ENCODE measurements at places on chromosomes 5 and 9. TPM values are rescaled to one million over a fixed set of nuclear protein-coding genes. Genes with fewer than 3 reads are reported as not detected.

DNA sequence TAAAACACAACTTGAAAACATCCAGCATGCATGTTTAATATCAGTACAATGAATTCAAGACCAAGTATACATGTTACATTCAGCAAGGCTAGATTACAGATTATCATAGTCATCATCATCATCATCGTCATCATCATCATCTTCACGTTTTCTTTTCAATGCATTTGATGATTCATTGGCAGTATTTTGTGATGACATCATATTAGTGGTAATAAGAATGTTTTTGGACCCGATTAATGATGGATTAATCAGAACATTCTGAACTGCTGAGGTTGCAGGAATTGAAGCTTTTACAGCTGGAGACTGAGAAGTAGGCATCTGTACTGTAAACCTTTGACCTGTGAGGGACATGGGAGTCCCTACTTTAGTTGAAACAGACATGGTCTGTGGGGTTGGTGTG lies 4.5 kb downstream of the AK6 start:
- no peak for DNase-seq

DNA sequence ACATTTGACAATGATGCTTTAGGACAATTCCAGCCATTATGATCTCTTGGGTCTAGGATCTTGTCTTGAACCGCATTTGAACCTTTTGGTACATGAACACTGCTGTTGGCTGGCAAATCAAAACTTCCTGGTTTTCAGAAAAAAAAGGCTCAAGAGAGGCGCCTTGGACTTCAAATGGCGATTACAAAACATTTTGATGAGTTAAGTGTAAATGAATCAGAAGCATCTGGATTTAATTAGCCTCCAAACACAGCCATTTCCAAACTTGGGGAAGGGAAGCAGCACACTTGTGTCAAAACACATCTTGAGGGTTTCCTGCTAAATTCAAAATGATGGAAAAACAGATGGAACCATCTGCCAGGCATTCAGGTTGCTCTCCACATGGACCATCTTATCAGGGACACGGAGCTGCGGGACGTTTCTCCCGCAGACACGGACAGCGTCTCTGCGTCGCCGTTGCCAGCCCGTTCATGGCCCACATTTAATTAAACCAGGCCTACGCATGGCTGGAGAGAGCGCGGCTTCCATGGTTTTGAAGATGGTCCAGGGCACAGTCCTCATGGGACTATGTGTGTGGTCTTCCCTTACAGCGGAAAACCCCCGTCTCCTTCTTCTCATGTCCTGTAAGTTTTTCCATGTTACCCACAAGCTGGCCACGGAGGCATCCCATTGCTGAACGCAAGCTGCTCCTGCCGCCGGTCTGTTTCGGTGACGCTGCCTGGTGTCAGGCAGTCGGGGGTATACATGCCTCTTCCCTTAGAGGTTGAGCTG lies 55.8 kb upstream of the PTCH1 start:
- no peak for DNase-seq

Gene GPR151
- total RNA-seq = not detected

Gene ANKRD20A1
- total RNA-seq = 0.62 TPM

DNA sequence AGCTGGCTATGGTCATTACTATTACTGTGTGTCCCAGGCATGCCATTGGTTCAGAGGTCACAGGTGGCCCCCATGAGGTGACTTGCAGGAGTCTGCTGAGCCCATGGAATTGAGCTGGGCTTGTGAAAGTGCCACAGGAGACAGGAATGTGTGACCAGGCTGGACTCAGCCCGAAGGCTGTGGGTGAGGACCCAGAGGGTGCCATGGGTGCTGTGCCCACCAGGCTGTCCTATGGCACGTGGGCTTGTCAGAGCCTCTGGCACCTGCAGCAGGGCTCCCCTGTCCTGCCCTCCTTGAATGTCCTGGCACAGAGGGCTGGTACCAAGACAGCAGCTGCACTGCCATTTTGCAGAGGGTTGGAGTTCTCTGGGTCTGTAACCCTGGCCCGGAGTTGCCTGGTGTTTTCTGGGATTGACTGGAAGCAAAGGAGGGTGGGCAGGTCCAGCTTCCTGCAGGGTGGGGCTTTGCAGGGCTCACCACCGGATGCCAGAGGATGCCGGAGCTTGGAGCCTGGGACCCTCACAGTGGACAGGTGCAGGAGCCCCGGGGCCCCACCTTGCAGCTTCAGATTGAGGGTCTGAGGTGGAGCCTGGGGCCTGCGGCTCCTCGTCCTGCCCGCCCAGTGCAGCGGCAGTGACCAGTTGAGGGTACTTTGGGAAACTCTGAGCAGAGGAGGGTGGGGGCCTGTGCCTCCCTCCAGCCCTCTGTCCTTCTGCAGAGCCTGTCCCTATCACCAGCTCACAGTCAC lies 14.2 kb downstream of the COL5A1 start:
- no peak for DNase-seq

Gene DELE1
- 50.6 TPM for total RNA-seq

Gene ABLIM3
- not detected for total RNA-seq

Gene PDZD2
- total RNA-seq = 0.05 TPM

- DNase-seq = no peak
Observed at GRCh38 chr9:129567842-129568559, 52.9 kb downstream of the C9orf50 start.

- DNase-seq = no peak
Observed at GRCh38 chr5:126917918-126918614, 112.3 kb downstream of the MARCHF3 start.

Gene UGT3A1
- total RNA-seq = not detected

Gene ADRB2
- total RNA-seq = 0.32 TPM

DNA sequence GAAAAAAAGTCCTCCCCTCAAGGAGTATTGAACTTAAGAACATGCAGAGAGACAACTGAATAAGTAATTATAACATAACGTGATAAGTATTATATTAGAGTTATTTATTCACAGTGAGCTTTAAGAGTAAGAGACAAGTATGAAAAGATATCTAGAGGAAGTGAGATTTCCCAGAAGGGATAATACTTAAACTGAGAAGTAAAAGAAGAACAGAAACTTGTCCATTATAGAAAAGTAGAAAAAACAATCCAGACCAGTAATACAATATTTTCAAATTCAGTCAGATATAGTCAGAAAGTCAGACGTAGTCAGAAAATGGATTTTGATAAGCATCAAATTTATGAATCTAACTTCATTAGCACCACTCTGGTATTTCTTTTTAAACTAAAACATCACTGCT lies 613.0 kb upstream of the CCNG1 start:
- DNase-seq = no peak

GRCh38 chr5:168314735-168315411 lies 23.4 kb downstream of the WWC1 start:
- no peak for DNase-seq

DNA sequence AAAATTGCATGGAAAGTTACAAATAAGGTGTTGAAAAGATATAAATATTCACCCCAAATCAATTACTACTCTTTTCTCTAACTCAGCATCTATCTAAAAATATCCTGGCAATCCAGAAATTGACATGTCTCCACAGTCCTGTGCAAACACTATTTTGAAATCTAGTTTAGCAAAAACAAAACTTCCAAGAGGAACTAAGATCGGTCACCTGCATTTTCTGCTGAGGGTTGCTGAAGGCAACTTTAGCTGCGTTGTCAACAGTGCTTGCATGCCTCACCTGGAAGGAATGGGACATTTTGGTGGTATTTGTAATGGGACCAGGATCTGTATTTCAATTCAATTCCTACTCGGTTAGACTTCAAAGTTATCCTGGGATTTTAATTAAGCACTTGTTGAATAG lies 398.3 kb downstream of the NTRK2 start:
- DNase-seq = no peak

DNA sequence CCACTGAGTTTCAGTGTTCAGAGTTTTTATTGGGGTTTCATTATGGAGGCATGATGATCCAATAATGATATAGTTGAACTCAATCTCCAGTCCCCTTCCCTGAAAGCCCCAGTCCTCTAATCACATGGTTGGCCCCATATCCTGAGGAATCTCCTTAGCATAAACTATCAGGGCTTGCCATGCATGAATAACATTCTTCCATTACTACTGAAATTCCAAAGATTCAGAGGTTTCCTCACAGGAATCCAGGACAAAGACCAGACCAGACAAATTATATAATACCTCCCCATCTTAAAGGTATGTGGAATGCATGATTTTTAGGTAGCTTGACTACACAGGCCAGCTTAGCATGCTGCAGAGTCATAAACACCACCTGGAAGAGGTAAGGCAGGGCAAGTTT lies 15.5 kb upstream of the LRRTM2 start:
- DNase-seq = no peak

Gene COL23A1
- not detected for total RNA-seq

- no peak for DNase-seq
Observed at GRCh38 chr9:15936306-15936921, 383.6 kb downstream of the CCDC171 start.

DNA sequence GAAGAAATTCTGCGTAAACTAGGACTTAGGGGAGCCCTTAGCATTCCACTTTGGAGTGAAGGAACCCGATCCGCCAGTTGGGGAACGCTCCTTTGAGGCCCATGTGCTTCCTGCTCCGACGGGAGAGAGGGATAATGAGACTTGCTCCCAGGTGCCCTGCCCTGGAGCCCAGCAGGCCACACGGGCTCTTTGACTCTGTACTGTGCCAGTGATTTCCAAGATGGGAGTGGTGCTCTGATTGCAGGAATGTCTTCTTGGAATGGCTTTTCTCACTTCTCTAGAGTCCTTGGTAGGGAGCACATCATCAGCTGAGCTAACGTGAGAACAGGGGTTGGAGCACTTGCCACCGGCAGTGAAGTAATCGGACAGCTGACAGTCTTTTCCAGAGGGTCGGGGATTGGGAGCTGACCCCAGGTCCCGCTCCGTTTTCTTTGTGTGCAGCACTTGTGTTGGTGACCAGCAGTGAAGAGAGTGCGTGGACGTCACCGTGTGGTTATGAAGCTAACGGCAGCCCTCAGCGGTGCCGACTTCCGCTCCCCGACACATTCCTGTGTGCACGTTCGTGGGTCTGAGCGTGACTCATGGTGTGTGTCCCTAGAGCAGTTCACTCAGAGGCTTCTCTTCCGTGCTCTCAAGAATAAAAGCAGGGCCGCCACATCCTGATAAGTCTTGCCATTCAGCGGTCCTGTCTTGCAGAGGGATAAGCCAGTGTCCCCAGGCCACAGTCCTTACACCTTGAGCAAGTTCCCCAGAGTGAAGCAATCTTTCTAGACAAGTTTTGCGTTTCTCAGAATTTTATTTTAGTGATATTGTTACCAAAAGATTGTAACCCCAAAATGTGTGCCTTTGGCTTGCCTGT lies 25.6 kb downstream of the ABL1 start:
- no peak for DNase-seq

DNA sequence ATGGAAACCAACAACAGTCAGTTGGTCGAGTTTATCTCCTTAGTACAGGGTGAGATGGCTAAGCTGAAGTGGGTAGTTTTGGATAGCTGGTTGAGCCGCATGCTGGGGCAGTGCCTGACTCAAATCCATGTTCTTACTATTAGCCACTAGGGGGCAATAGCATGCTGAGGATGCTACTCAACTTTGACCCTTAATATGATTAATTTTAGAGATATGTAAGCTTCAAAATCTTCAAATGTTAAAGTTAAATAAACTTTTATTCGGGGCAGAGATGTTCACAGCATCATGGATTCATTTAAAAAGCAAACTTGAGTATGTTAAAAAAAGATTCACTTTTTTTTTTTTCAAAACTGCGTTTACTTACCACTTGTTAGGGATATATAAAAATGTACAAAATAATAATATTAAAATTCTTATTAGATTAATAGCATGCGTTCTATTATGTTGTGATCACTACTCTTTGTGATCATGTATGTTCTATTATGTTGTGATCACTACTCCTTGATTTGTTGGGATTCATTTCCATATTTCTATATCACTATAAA lies 57.0 kb downstream of the C9orf153 start:
- DNase-seq = peak; percentile 23

DNA sequence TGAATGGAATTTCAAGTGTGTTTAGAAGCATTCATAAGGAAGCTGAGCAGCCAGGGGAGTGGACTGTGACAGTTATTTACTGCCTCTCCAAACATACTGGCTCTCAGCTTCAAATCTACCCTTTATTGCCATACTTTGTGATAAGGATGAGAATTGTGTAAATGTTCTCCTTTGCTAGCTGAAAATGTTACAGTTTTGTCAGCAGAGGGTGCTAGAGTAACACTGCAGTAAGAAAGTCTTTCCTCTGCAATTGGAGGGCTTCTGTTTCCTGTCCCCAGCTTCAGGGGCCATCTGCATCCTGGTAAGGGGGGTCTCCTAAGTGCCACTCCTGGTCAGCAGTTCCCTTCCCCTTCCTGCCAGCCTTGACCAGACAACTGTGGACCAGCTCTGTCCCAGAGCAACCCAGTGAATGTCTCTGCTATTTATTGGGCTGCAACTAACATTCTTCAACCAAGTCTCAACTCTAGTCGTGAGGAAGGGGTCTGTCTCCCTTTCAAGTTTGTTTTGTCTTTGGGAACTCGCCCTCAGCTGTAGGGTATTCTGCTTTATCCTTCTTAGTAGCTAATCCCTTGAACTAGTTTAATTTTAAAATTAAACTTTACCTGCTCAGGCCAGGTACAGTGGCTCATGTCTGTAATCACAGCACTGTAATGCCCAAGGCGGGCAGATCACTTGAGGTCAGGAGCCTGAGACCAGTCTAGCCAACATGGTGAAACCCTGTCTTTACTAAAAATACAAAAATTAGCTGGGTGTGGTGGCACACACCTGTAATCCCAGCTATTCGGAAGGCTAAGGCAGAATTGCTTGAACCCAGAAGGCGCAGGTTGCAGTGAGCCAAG lies 45.3 kb downstream of the RAPGEF6 start:
- no peak for DNase-seq

DNA sequence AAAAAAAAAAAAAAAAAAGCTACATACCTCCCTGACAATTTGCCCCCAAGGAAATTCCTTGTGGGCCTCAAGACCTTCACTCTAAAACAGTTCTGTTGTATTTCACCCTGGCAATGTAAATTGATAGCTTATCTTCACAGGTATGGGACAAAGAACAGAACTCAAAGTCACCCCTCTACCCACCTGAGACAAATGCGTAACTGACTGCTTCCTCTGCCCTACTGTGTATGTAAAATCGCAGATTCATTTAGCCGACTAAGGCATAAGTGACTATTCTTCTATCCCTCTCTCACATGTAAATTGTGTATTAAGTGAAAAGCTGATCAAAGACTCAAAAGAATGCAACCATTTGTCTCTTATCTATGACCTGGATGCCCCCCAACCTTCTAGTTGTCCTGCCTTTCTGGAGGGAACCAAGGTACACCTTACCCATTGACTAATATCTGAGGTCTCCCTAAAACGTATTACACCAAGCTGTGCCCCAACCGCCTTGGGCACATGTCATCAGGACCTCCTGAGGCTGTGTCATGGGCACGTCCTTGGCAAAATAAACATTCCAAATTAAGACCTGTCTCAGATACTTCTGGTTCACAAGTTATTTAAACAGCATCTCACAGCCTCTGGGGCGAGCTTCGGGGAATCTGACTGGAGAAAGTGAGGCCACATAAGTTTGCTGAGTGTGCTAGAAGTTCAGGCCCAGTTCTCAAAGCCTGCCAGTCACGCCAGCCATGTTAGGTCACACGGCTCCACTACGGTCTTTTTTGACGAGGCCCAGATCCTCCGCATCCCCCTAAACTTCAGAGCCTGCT lies 954 bp downstream of the TBCA start:
- no peak for DNase-seq

DNA sequence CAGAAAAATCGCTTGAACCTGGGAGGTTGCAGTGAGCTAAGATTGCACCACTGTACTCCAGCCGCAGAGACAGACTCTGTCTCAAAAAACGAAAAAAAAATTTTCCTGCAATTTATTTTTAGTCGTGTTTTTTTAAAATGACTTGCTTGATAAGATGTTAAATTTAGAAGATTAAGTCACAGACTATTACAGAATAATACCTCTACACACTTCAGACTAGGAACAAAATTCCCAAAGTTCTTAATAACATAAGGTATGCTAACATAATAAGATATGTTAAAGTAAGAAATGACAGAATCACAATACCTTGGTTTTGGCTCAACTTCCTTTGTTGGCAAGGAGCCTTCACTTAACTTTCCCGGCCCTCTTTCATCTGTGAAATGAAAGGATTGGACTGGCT lies 59.5 kb upstream of the NPR3 start:
- DNase-seq = no peak
